ENCODE measurements at places on chromosomes 12 and 14. TPM values are rescaled to one million over a fixed set of nuclear protein-coding genes. Genes with fewer than 3 reads are reported as not detected.
A peak's percentile ranks its signal among the peaks of the same experiment; 100 is the strongest.

- no peak for DNase-seq
Observed at GRCh38 chr12:43763769-43764168, 5.0 kb downstream of the IRAK4 start.

GRCh38 chr14:23202001-23202400 lies 18.5 kb upstream of the SLC7A8 start:
- DNase-seq = no peak

DNA sequence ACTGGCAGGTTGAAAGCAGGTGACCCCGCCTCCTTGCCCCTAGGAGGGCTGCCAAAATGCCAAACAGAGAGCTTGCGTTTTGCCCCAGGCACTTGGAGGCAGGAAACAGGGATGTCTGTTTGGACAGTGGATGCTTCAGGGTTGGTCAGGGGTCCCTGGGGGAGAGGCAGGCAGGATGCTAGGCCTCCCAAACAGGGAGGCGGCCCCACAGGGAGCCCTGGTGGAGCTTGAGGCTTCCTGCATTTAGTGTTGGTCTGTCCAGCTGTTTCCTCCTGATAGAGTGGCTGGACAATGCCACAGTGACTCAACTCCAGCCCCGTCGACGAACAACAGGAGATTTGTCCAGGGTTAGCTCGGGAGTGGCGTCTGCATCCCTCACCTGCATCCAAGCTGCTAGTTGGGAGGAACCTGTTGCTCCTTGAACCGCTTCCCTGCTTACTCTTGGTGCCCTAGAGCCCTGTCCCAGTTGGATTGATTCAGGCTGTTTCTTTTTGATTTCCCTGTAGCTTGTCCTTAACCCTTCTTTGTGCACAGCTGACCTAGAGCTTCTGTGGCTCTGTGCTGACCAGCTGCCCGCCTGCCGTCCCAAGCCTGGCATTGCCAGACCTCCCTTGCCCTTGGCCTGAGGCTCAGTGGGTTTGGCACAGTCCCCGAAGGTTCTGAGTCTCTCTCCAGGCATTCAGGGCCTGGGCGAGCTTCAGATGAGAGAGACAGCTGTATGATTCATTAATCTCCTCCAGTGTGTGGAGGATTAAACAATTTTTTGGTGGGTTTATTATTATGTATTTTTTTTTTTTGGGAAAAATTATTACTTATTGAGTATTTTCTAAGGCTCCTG lies 45.9 kb downstream of the TSPAN9 start:
- peak; percentile 59 for DNase-seq

DNA sequence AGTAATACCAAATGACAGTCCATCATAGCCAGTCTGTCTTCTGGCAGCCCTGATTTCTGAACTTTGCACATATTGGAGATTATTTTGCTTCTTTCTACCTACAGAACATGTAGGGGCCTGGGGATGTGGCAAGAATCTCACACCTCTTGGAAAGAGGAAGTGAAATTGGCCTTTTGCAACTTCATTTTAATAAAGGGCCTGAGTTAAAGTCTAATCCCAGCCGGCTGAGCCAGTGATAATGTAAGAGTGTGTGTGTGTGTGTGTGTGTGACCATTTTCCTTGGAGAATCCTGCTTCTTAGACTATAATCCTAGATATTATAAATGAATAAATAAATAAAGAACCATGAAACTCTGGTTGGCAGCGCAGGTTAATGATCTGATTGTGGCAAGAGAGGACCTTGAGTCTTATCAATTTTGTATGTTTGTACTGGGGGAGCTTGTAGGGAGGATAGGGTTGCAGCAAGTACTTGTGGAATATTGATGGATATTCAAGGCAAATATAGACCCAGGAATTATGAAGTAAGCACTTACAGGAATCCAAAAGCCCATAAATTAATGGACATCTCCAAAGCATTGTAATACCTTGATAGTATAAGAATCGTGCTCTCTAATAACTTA lies 233.2 kb upstream of the AMIGO2 start:
- no peak for DNase-seq

GRCh38 chr12:99558109-99558508 lies 89.4 kb upstream of the GARIN6 start:
- DNase-seq = no peak

DNA sequence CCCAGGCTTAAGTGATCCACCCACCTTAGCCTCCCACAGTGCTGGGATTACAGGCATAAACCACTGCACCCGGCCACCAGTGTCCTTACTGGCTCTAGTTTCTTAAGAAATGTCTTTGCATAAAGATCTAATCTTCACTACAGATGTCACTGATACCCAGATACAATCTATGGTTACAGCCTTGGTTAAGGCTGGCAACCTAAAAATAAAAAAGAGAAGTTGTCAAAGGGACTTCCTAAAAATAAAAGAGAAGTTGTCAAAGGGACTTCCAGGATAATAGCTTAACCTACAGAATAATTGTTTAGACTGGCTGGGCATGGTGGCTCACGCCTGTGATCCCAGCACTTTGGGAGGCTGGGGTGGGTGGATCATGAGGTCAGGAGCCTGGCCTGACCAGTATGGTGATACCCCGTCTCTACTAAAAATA lies 27.6 kb downstream of the ETFBKMT start:
- no peak for DNase-seq

GRCh38 chr12:78866518-78866917 lies 1.9 kb downstream of the SYT1 start:
- peak; percentile 30 for DNase-seq

The ZFYVE21 gene
- 68.4 TPM for total RNA-seq

The GLI1 gene
- 1.1 TPM for total RNA-seq

DNA sequence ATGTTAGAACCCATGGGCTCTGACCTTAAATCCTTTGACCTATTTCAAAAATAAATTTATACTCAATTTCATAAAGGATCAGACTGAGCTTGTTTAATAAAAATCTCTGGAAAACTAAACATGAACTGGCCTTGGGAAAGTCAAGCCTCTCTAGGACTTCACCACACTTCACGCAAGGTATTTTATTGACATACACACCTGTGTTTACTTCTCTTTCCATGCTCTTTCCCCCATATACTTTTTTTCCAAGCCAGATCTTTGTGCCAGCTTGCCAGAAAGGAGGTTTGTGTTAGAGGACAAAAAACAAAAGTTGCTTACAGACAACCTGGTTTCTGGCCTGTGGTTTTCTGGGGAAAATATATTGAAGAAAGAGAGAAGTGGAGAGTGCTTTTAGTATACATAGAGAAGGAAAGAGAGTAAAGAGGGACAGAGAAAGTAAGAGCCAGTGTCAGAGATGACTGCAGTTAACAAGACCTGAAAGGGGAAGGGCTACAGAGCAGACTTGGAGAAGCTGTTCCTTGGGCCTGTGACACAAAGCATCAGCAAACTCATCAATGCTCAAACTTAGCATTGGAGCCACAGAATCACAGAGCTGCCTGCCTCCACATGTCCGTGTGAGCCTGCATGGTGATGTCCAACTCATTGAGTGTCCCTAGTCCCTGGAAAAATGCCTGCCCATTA lies 77.3 kb upstream of the TMTC2 start:
- no peak for DNase-seq

- no peak for DNase-seq
Observed at GRCh38 chr14:59981564-59981963, 61.6 kb downstream of the LRRC9 start.

The PTGER2 gene
- total RNA-seq = 1.6 TPM

The RNU4-1 gene
- under 0.01 TPM for total RNA-seq

DNA sequence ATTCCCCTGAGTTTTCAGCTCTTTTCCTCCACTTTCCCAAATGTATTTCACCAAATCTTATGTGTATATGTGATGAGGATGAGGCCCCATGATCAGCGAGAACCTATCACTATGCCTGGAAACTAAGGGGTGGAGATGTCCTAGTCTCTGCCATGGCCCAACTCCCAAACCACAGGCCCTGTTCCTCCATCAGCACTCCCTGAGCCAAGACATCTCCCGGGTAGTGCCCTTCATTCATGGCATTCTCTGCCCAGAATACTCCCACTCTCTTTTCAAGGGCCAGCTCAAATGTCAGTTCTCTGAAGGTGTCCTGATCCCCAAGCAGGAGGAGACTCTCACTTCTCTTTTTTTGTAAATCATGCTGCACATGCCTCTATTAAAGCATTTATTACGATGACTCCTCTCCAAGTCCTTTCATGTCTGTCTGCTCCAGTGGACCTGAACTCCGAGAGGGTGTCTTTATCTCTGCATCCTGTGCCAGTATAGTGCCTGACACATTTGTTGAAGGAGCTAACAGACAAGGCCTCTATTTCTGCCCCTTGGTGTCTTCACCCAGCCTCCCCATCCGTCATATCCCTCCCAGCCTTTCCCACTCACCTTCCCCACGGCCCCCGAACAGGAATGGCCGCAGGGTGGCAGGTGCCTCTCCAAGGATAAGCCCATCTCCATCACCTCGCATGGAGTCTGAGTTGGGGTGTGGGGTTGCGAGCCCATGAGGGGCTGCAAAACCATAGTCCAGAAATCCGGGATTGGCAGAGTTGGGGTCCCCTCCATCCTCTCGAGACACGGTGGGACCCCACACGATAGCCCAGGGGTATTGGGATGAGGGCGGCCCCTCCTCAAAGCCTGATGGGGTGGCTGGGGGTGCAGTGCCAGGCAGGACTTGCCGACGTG lies 3.7 kb downstream of the PIANP start:
- no peak for DNase-seq

- DNase-seq = no peak
Observed at GRCh38 chr12:117671734-117672133, 297.1 kb downstream of the KSR2 start.

GRCh38 chr12:13661005-13661887 lies 320.2 kb downstream of the GRIN2B start:
- DNase-seq = peak; percentile 63

- no peak for DNase-seq
Observed at GRCh38 chr14:62445570-62445969, 599.7 kb downstream of the KCNH5 start.

- DNase-seq = no peak
Observed at GRCh38 chr12:49346659-49347310, at the start of gene DNAJC22. Gene DNAJC22 (plus strand): TSS chr12:49346888. CDS start chr12:49348873, 1,985 bp downstream.

The CATSPERB gene
- total RNA-seq = not detected

DNA sequence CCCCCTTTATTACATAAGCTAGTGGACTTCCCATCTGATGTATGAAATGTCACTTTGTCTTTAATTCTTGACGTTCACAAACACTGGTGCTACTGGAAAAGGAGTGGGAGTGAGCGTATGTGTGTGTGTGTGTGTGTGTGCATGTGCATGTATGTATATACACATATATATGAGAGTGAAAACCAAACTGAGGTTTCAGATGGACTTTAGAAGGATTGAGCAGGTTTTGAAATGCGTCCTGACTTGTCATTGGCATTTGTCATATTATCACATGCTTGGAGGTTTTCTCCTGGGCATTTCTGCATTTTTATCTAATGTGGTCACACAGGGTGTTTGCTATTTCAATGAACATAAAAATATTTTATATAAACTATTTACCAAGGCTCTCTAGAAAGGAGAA lies 1085.9 kb downstream of the BCL11B start:
- no peak for DNase-seq

Measured in fibroblast of the aortic adventitia (primary cell).